ENCODE measurements at places on chromosomes 3 and 15. TPM values are rescaled to one million over a fixed set of nuclear protein-coding genes. Genes with fewer than 3 reads are reported as not detected.

DNA sequence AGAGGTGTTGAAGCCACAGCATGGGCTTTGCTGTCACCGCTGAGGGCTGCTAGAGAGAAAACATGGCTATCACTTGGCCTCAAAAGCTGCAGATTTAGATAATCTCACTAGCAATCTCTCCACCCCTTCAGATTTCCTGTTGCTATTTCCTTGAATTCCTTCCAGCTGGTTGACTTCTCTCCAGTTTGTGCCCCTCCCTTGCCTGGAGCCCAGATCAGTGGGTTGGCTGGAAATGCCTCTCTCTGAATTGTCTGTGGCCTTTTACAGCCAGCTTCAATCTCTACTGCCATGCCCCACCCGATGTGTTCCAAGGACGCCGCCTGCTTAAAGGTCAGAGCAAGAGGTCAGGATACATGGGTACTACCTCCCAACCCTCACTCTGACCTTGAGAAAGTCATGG is 294.1 kb downstream of the NTRK3 start:
- no peak for DNase-seq

DNA sequence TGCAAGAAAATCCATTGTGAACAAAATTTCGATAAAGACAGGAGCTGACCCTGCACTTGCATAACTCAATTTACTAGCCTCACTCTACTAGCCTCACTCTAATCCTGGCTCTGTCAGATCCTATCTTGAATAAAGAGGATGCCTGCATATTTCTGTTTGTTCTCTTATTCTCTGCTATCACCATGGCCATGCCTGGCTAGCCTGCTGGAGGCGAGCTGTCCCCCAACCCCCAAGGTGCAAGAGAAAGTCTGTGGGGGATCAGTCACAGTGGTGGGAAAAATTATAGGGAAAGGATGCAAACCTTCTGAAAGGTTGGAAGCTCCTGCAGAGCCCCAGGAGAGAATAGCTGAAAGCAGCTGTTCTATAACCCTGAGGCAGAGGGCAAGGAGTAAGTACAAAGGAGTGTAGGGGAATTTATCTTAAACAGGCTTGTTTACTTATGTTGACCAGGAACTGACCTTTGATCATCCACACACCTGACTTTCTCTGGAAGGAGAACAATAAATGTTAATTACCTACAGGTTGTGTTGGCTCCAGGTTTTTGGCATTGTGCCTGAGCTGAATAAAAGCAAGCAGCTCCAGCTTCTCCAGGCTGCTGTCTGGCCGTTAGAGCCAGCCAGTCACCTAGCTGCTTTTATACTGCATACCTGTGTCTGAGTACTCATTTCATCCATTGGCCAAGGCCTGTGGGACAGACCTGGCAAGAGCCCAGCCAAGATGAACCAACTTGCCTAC is 137.7 kb upstream of the RASGRP1 start:
- no peak for DNase-seq

- no peak for DNase-seq
Measured at GRCh38 chr15:80828796-80829195, 49.6 kb downstream of the CEMIP start.

DNA sequence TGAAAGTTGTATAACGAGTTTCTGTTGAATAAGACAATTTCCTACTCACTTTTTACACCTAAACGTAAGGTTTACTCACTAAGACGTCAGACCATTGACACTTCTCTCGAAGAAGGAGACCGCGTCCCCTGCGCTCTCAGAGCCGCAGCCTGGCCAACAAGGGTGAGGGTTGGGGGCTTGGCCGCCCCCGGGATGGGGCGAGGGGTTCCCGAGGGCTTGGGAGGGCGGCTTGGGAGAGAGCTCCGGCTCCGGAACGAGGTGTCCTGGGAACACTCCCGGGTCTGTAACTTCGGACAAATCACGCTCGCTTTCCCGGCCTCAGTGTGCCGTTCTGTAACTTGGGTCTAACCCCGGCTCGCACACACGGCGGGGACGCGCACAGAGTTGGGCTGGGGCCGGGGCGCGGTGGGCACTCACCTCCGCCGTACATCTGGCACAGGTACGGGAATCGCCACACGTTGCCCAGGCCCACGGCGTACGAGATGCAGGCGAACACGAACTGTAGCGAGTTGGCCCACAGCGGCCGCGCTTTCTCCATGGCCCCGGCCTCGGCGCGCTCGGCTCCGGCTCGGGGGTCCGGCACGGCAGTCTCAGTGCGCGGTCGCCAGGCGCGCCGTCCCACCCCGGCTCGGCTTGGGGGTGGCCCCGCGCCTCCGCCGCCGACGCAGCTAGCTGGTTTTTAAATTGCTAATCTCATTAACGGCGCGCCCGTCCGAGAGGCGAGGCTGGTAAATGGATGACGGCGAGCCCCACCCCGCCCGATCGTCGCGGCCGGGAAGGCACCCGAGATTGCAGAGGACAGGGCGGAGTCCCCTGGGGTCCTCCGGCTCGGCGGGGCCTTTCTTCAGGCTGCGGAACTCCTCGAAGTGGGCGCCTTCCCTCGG is at the start of gene SLC6A20:
TSS of gene SLC6A20 (minus strand) at position 655 of the 884 bp plus-strand sequence. CDS start at position 538, 117 bp downstream.
- DNase-seq = no peak

DNA sequence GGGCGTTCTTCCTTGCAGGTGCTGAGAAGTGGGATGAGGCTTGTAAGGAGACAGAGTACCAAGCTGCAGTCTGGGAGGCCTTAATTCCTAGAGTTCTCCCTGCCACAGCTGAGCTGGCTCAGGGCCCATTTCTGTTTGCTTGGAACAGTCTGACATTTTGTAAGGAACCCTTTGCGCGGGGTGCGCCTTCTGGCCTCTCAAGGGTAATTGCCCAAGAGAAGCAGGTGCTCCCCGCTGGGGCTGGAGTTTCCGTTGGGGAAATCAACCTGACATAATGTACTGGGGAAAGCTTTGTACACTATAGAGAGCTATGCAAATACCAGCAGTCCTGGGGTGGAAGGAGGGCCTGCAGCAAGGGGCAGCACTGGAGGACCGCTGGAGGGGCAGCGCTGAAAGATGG is 83.6 kb downstream of the HMG20A start:
- DNase-seq = no peak

GRCh38 chr3:70256566-70256965 is 55.9 kb downstream of the MDFIC2 start:
- no peak for DNase-seq

- no peak for DNase-seq
Measured at GRCh38 chr15:67161412-67161811, 93.0 kb downstream of the AAGAB start.

GRCh38 chr3:40827226-40827625 is 302.5 kb downstream of the ZNF621 start:
- DNase-seq = no peak

DNA sequence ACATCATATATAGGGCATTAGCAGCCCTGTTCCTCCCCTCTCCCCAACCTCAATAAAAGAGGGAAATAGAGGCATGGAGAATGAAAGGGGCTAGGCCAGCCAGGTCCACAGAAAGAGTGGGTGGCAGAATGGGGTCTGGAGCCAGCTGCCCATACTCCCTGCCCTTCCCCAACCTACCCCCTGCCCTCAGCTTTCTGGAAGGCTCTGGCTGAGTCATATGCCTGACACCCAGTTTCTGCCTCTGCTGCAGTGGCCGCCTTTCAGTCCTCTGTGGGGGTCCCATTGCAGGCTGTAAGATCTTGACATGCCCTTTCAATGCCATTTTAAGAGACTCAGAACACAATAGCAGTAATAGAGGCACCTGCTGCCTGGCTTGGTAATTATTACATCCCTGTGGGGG is 95.7 kb downstream of the LINGO1 start:
- DNase-seq = no peak

Gene LHFPL4
- not detected for total RNA-seq

Gene TRIM42
- not detected for total RNA-seq

Gene SPINK8
- total RNA-seq = not detected

Gene EIF4E3
- 0.94 TPM for total RNA-seq

Gene CHAC1
- total RNA-seq = 23.3 TPM

Measured in HFFc6 (cell line).